SHP77 treated with DMSO at 0.1 percent for 48 hours (cell line): ENCODE measurements at places on chromosomes 3 and 15.
A peak's percentile ranks its signal among the peaks of the same experiment; 100 is the strongest.

- no peak for DNase-seq
Measured at GRCh38 chr3:45446706-45447105, 58.3 kb downstream of the LARS2 start.

- DNase-seq: no peak
Measured at GRCh38 chr15:36773698-36774097, 194.3 kb downstream of the CDIN1 start.

DNA sequence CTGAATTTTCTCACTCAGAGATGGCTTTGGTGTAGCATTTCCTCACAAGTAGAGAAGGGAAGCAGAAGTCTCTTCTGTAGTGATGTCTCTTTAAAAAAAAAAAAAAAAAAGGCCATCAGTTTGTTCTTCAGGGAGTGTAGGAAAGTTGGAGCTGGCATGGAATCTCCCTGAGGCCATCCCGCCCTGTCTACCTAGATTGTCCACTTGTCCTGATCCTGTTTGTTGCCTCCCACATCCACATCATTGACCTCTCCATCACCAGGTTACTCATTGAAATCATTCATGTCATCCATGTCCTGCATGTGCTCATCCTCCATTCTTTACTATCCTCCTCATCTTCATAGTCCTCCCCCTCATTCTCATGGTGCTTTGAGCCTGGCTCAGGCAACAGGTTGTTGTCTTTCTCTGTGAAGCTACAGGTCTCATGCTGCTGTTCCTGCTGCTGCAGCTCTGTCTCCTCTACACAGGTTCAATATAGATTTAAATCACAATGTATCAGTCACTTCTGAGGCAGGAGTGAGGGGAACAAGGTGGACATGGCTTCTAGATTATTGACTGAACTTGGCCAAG, 556.3 kb upstream of the NAALADL2 start:
- DNase-seq: no peak

DNA sequence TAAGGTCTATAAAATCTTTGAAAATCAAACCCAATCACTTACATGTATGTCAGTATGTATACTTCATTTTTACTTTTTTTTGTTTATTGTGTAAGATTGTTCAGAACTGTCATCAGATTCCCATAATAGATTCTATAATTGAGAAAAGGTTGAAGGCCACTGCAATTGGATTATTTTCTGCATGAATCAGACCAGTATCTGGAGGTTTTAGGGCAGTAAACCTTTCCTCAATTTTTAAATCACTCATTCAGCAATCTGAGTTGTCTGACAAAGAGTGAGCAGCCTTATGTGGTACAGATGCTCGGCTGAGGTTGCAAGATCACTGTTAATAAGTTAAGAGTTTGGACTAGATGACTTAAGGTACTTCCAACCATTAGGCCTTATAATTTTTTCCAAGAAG, 96.0 kb downstream of the TP63 start:
- DNase-seq: no peak

GRCh38 chr3:193992425-193993037, 143.4 kb upstream of the HES1 start:
- no peak for DNase-seq

- no peak for DNase-seq
Measured at GRCh38 chr15:60076045-60076444, 71.9 kb downstream of the FOXB1 start.

DNA sequence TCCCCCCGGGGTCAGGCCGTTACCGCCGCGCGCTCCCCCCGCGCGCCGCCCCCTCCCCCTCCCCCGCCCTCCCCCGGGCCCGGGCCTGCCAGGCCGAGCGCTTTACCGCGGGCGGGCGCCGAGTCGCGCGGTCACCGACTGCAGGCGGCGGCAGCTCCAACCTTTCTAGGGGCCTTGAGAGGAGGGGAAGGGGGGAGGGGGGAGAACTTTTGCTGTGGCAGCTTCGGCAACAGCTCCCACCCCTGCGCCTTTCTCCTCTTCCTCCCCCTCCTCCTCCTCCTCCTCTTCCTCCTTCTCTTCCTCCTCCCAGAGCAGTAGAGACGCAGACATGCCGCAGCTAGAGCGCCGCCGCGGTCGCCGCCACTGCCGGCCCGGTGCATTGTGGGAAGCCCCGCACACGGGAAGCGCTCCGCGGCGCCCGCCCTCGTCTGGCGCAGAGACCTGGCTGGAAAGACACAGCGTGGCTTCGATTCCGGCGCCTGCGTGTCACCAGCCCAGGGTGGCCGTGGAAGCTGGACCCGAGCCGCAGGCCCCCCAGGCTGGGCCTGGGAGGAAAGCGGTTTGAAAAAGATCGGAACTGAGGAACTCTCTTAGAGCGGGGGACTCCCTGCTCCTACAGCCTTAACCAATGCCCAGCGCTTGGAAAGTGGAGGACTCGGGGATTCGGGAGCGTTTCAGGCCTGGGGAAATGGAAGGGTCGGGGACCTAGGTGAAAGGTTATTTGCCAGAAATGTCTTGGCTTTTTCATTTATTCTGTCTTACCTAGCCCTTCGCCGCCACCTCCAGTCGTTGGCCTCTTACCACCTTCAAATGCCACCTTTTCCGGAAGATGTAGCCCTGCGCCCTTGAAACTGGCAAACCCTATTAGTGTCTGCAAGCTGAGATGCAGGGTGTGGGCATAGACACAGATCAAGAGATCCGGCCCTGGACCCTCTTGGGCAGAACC, at the start of gene ZNF148:
TSS of gene ZNF148 (minus strand) at position 330 of the 946 bp plus-strand sequence. CDS start 61,685 bp downstream, outside the sequence.
- DNase-seq: peak; percentile 55

- no peak for DNase-seq
Measured at GRCh38 chr15:25718597-25718996, 144.5 kb downstream of the ATP10A start.

DNA sequence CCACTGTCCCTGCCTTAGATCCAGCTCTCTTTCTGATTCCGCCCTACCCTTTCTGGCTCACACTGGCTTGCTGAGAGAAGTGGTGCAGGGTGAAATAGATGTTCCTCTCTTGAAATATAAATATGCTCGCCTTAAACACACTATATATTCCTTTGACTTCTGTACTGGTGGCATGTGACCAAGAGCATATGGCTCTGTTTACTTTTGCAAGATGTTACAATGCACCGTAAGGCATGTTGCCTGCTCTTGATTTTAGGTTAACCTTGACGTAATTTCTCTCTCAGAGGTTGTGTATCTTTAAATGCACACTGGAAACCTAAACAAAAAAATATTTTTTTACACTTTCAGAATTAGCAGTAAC, 749 bp downstream of the RSRC1 start:
- no peak for DNase-seq

DNA sequence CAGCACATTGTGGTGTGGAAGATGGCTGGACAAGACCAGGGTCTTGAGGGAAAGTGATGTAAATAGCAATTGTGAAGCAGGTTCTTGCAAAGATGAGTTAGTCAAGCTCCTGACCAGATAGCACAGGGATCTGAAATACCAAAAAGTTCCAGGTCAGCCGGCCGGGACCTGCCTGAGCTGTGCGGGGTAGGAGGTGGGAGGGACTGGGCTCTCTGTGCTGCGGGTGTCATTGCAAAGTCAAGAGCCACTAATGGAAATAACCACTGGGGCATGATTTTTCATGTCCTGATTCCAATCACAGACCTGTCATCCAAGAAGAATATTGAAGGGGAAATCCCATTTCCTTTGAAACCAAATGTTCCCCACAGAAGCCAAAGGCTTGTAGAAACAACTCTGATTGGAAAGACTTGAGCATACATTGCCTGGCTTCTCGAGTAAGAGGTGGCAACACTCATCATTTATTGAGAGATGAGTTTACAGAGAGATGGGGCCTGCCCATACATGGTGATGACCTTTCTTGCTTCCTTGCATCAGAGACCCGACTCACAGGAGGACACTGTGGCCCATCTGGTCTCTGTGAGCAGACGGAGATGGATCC, 44.2 kb upstream of the KY start:
- DNase-seq: no peak

DNA sequence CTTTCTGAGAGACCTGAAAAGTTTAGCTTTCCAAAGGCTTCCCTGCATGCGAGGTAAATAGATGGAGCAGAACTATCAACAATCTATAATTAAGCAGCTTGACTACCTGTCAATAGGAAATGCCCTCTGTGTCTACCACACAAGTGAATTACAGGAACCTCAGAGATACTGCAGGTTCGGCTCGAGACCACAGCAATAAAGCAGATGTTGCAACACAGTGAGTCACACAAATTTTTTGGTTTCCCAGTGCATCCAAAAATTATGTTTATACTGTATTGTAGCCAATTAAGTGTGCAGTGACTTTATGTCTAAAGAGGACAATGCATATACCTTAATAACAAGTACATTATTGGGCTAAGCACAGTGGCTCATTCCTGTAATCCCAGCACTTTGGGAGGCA, 252.0 kb downstream of the UBE2E2 start:
- no peak for DNase-seq

DNA sequence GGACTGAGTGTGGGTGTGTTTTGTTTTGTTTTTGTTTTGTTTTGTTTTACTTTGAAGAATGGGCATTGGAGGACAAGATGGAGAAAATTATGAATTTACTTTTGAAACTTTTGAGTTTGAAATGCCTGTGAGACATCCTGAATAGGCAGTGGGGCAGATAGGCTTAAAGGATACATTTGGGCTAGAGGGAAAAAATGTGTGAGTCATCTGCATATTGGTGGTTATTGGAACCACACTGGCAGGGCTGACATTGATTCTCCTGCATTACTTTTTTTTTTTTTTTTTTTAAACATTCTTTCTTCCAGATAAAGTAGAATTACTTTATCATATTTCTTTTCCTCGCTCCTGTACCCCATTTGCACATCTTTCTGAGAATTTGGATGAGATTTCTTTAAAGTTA, 56.1 kb downstream of the CALML4 start:
- no peak for DNase-seq

DNA sequence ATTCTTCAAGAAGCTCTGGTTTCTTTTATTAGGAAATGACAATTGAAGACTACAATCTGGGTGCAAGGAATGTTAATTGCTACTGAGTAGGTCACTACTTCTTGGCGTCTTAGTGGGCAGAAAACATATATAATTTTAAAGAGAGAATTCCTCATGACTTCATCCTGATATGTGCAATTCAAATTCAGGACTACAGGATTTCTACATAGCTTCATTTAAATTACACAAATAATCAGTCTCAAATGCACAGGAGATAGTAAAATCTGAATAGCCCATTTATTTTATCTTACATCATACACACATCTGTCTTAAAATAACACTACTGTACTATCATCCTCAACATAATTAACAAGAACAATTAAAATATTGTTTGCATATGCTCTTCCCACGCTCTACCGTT, 52.5 kb upstream of the GPR149 start:
- DNase-seq: no peak
